ENCODE measurements at places on chromosomes 1 and 21.

DNA sequence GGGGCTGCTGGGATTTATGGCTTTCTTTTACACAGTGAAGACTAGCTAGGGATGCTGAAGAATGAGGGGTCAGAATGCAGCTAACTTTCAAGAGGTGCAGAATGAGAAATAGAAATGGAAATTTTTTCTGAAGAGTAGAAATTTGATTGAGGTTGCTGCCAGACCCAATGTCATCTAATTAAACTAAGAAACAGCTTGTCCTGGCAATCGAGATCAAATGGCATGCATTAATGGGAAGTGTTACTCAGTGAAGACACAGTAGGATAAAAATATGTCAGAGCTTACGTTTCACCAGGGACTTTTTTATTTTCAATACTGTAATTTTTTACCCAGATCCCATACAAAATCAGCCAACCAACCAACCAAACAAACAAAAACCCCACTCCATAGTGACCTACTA, 306.0 kb downstream of the GRIK1 start:
- DNase-seq = no peak

GRCh38 chr1:202938287-202938925, 11.4 kb upstream of the KLHL12 start:
- no peak for DNase-seq

DNA sequence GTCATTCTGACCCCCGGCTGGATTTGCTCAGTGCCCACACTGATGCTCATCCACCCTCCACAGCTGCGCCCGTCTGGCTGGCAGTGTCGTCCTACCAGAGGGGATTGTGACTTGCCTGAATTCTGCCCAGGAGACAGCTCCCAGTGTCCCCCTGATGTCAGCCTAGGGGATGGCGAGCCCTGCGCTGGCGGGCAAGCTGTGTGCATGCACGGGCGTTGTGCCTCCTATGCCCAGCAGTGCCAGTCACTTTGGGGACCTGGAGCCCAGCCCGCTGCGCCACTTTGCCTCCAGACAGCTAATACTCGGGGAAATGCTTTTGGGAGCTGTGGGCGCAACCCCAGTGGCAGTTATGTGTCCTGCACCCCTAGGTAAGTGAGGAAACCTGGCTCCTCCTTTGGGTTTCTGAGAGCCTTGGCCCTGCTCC, 5.7 kb upstream of the EFNA4 start:
- DNase-seq = no peak

DNA sequence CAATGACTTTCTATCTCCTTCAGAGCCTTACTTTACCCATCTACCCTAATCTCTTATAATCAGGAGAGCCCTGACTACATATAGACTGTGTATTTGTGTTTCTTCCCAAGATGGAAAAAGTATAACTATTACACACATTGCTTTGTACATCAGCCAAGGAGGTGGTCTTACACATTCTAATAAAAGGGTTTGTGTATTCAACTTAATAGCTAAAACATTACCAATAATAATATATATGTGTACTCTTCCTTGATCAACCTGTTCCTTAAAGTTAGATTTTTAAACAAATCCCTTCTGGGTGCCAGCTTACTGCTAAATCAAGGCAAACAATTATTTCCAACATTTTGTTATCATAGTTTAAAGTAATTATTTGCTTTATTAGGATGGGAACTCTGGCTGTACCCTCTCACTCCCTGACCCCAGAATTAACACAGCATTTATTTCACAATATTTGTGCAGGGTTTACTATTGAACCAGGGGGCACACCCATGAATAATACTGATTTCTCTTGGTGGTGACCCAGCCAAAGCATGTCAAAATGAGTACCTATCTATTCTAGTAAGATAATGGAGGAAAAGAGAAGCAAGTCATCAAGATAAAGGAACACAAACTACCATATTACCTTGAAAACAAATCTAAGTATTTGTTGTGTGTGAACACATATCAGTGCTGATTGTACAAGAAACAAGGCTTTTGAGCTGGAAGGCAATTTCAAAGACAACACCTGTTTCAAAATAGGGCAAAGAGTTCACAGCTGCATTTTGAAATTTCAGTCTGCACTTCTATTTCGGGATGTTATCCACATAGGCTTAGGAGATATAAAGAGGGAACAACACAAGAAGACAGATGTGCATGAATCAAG, 30.1 kb upstream of the SLC45A3 start:
- DNase-seq = no peak

- DNase-seq = no peak
Observed at GRCh38 chr1:162390396-162391185, 9.1 kb downstream of the C1orf226 start.

DNA sequence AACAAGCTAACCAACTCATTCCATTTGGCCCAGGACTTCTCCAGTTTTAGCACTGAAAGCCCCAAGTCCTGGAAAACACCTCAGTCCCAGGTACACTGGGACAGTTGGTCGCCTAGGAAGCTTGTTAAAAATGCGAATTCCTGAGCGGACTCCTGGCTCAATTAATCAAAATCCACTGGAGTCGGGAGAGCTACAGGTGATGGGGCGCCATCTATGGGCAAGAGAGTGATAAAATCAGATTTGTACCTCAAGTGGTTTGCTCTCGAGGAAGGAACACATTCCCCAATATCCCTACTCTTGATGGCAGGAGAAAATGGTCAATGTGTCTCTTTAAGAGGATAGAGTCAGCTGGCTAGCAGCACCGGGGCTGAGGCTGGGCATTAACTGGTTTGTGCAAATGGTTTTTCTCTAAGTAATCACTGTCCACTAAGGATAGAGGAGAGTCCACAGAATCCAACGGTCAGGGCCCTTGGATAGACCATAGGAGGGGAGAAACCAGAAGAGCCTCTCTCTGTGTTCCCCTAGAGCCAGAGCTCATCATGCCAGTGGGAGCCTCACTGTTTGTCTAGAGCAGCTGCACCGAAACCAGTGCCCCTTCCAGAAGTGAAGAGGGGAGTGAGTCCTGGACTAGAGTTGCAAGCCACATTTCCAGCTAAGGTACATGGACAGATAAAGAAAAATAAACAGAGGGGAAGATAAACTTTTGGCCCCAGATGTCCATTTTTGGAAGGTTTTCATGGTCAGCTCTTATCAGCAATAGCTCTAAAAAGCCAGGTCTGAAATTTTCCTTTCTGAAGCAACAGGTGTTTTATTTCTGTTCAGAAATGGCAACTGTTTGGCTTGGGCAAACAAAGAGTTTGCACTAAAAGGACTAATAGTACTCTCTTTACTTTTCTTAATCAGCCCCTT, 148.5 kb downstream of the TENT5C start:
- peak; percentile 73 for DNase-seq

- no peak for DNase-seq
Observed at GRCh38 chr1:32353431-32353830, 8.9 kb downstream of the FAM229A start.

DNA sequence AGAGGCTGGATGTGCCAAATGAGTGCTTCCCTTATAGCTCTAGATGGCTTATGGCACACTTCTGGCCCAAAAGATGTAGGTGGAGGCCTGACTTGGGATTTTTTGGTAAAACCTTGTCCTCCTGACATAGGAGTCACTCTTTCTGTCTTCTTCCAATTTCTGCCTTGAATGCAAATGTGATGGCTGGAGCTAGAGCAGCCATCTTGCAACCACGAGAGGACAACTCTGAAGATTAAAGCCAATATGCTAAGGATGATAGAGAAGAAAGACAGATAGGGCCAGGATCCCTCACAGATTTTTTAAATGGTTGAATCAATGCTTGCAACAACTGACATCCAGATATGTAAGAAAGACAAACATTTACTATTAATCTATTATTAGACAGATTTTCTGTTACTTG, 8.5 kb upstream of the GPR137B start:
- DNase-seq = no peak

GRCh38 chr1:167973832-167974231, 37.0 kb upstream of the MPC2 start:
- no peak for DNase-seq

DNA sequence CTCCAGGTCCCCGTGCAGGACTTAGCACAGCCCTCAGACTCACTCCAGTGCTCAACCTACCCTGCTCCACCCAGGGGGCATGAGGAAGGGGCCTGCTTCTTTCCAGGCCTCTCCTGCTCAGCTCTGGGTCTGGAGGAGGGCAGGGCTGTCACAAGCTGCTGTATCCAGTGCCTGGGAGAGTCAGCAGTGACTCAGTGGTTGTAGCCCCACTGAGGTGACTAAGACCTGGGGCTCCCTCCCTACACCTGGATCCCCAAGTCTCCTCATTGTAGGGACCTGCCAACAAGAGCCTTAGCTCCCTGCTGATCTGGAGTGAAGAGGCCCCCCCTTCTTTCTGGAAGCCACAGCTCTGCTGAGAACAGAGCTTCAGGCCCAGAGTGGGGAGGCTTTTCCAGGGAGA, 36.1 kb upstream of the FAM131C start:
- DNase-seq = no peak

Measured in EL (cell line).